Right ventricle myocardium inferior (tissue), 1 donor: ENCODE measurements at places on chromosomes 13 and 19.

GRCh38 chr19:32718286-32718685 is 1.3 kb upstream of the TDRD12 start:
- no peak for DNase-seq

- no peak for DNase-seq
Observed at GRCh38 chr19:16042533-16043085, 33.7 kb upstream of the TPM4 start.

DNA sequence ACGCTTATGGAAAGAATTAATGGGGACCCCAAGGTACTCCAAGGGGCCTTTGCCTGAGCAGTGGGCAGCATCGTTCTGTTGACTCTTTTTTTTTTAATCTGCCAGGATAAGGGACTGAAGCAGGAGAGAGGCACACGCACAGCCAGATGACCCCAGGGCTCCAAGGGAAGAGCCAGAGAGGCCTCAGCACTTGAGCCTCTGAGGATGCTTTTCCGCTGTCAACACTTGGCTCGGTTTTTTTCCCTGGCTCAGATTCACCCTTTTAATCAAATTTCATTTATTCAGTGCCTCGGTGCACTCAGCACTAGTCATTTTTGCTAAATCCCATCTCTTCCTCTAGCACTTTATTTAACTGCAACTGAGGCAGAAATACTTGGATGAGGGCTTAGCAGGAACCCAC is 226.3 kb downstream of the FGF9 start:
- DNase-seq, result no peak

DNA sequence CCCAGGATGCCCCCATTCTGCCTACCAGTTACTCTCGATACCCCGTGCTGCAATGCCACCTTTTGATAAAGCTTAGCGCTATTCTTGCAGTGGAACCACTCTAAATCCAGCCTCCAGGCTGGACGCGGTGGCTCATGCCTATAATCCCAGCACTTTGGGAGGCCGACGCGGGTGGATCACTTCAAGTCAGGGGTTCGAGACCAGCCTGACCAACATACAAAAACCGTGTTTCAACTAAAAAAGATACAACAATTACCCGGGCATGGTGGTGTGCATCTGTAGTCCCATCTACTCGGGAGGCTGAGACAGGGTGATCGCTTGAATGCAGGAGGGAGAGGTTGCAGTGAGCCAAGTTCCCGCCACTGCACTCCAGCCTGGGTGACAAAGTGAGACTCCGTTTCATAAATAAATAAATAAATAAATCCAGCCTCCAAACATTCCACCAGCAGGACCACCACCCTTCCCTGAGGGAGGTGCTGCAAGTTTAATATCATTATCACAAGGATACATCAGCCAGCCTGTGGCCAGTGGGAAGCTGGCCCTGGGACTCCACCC is 27.7 kb downstream of the CYP2B6 start:
- no peak for DNase-seq

DNA sequence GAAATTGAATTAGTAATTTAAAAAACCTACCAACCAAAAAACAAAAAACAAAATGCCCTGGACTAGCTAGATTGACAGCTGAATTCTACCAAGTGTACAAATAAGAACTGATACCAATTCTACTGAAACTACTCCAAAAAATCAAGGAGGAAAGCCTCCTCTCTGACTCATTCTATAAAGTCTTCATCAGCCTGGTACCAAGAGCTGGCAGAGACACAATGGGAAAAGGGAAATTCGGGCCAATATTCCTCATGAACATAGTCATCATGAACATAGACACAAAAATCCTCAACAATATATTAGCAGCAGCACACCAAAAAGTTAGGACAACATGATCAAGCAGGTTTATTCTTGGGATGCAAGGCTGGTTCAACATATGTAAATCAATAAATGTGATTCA is 2667.7 kb upstream of the PCDH20 start:
- DNase-seq, result no peak

DNA sequence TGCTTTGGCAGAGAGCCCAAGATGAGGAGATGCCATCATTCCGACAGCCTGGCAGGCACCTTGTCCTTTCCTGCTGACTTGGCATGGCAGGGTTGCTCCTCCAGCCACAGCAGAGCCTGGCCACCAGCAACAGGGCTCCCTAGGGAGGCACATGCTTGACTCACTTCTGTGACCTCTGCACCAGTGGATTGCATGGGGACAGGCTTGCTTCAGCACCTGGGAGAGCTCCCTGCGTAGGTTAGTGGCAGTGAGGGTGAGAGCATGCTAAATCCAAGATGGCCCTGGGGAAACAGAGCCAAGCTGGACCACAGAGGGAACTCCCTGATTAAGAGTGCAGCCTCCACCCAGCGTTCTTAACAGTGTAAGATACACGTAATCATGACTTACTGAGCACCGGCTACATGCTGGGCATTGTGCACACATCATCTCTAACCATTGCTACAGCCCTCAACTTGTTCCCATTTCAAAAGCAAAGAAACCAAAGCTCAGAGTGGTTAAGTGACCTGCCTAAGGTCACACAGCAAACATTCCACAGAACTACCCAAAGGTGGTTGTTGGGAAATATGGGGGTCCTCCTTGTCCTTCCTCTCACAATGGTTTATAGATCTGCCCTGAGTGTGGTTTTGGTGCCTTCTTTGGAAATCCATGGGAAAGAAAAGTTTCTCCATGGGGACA is 116.6 kb upstream of the UQCRFS1 start:
- DNase-seq, result no peak
